ENCODE measurements at places on chromosomes 6 and 20.

DNA sequence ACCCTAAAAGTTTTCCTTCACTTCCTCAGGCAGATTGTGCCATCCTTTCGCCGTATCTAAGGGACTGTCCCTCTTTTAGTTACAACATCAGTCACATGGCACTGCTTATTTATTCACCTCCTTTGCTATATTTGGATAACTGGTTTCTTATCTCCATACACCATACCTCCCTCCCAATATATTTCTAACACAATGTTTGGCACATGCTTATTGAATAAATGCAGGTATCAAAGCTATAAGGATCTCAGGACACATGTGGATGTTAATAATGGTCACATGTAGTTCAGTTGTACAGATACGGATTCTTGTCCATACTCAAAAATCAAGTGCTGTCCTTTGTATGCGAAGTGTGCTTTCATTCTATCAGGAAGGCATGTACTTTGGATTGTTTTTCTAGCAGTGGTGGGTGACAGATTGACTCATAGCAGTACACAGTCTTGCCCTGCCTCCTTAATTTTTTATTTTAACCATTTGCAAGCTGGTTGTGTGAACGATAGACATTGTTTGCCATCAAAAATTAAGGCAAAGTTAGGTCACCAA lies 407.1 kb upstream of the RUNX2 start:
- no peak for DNase-seq

GRCh38 chr6:89597372-89597771 lies 41.2 kb downstream of the LYRM2 start:
- DNase-seq = no peak

GRCh38 chr6:122385857-122386612 lies 13.4 kb upstream of the HSF2 start:
- DNase-seq = no peak

DNA sequence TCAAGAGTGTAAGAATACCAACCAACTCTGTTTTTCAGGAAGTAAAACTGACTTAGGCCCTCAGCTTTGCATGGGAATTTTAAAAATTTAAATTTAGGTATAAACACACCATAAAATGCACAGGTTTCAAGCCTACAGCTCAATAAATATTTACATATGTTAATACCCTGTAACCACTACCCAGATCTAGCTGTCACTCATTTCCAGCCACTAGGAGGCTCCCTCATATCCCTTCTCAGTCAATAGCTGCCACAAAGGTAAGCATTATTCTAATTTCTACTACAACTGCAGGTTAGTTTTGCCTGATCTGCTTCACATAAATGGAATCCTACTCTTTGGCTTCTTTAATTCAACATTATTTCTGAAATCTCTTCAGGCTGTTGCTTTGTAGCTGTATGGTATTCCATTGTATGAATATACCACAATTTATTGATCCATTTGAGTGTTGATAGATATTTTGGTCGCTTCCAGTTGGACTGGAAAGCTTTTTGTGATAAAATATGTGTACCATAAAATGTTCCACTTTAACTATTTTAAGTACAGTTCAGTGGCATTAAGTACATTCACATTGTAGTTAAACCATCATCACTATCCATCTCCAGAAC lies 32.5 kb upstream of the MEI4 start:
- peak; percentile 11 for DNase-seq

- no peak for DNase-seq
Observed at GRCh38 chr6:144908004-144908403, 622.9 kb downstream of the UTRN start.

DNA sequence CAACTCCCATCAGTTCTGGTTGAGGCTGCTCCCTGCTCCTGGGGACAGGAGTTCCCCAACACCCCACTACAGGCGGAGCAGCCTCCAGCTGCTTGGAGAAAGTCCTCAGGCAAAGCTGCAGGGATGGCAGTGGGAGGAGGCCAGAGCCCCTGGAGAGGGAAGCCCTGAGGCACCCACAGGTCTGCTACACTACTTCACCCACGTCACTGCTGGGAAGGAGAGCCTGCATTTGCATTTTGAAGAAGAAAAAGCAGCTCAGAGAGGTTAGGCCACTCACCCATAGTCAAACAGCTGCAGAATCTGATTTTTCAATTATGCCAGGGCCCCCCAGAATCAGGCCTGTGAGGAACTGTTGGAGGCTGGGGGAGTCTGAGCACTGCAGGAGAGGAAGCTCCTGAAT lies 17.2 kb downstream of the BFSP1 start:
- no peak for DNase-seq

- no peak for DNase-seq
Observed at GRCh38 chr6:124056407-124057334, 253.0 kb downstream of the NKAIN2 start.

DNA sequence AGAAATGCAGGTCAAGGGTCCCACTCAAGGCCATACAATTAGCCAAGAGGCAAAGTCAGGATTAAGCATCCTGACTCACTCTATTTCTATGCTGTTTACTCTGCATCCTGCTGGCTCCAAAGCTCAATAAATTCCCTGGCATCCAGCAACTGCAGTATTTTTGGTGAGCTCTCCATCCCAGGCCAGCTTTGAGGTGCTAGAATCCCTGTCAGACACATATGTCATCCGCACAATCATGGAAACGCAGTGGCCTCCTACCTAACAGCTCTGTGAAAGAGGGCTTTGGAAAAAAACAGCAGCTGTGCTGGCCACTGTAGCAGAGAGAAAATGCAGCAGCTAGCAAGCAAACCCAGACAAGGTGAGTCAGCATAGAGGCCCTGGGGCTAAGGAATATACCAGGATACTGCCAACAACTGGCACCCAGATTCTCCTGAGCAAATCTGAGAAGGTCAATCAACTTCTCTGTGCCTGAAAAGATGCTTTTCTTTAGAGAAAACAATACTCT lies 58.4 kb downstream of the ANKEF1 start:
- DNase-seq = peak; percentile 23

DNA sequence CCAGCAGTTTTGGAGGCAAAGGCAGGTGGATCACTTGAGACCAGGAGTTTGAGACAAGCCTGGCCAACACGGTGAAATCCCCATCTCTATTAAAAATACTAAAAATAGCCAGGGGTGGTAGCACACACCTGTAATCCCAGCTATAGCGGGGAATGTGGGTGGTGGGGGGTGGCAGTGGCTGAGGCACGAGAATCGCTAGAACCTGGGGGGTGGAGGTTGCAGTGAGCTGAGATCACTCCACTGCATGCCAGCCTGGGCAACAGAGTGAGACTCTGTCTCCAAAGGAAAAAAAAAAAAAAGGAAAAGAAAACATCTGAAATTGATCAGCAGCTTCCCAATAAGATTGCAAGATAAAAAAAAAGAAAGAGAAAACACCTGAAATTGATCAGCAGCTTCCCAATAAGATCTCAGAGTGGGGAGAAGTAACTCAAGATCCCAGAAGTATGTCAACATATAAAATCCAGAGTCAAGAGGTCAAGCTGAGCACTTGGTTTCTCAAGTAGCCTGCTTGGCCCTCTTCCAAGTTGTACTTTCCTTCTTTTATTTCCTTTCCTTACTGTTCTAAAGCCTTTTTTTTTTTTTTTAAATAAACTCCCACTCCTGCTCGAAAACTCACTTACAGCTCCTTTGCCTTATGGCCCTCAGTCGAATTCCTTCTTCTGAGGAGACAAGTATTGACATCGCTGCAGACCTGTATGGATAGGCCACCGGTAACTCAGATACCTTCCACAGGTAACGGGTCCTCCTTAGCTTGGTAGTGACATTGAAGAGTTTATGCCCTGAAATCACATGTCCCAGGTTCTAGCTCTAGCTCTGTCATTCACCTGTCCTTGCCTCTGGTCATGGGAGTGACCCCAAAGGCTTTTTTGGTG lies 368.5 kb upstream of the SYNCRIP start:
- DNase-seq = no peak

- DNase-seq = no peak
Observed at GRCh38 chr6:166752097-166752496, 125.0 kb upstream of the RPS6KA2 start.

DNA sequence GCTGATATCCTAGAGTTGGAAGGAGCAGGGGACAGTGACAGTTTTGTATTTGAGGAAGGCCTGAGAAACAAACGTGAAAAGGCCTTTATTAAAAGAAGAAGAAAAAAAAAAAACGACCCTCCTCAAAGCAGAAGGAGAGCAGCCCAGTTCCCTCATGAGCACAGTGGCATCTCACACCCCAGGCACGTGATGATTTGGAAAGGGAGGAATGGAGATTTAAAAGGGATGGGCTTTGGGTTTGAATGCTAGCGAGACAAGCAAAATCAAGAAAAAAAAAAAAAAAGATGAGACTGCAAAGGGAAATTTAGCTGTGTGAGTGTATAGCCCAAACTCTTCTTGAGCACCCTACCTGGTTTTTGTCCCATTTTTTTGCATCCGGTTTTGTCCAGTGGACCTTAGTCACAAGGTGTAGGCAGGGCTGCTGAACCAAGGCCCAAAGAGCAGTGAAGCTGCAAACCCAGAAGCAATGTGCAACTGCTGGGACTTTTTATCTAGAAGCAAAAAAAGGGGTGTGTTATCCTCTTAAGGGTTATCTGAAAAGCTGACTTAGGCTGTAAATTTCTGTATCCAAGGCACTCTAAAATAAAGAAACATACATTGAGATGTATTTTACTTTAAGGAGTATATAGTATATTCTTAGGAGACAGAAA lies 54.5 kb upstream of the RREB1 start:
- no peak for DNase-seq

- DNase-seq = no peak
Observed at GRCh38 chr6:35258858-35259193, 709 bp upstream of the ZNF76 start.

DNA sequence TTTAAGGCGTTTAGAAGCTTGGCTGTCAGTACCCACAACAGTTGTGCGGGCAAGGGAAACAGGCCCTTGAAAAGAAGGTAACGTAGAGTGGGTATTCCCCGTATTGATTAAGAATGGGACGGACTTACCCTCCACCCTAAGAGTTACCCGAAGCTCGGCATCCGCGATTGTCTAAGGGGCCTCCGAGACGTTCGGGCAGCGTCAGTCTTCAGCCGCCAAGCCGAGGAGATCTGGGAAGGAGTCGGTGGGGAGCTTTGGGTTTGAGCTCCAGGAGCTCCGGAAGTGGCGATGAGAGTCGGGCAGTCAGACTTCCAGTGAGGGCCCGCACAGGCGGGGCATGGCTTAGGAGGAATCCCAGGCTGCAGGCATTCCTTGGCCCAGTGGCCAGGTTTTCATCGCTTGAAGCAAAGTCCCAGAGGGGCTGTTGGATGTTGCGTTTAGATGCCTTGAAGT lies 748.2 kb upstream of the ADGRB3 start:
- DNase-seq = no peak

GRCh38 chr20:19864130-19864529 lies 106.1 kb downstream of the RIN2 start:
- DNase-seq = no peak

- no peak for DNase-seq
Observed at GRCh38 chr20:11797156-11797555, 120.5 kb upstream of the BTBD3 start.

DNA sequence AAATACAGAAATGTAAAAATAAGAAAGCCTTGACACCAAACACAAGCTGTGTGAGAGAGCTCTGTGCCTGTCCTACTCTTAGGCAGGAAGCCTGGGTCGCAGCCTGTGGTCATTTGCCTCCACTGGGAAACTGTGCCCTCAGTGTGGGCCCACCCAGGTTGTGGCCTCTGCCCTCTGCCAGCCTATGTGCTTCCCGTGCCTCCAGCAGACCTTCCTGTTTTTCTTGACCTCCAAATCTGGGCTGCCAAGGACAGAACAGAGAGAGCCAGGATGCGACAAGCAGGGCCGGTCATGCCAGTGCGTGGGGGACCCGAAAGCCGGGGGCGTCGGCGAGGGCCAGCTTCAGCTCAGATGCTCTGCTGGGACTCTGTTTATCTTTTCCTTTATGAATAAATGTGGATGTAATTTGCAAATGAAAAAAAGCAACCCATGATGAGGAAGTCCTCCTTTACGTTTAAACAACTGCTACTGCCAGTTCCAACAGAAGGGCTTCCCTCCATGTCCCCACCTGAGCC lies 189.2 kb upstream of the EXOC2 start:
- DNase-seq = no peak

DNA sequence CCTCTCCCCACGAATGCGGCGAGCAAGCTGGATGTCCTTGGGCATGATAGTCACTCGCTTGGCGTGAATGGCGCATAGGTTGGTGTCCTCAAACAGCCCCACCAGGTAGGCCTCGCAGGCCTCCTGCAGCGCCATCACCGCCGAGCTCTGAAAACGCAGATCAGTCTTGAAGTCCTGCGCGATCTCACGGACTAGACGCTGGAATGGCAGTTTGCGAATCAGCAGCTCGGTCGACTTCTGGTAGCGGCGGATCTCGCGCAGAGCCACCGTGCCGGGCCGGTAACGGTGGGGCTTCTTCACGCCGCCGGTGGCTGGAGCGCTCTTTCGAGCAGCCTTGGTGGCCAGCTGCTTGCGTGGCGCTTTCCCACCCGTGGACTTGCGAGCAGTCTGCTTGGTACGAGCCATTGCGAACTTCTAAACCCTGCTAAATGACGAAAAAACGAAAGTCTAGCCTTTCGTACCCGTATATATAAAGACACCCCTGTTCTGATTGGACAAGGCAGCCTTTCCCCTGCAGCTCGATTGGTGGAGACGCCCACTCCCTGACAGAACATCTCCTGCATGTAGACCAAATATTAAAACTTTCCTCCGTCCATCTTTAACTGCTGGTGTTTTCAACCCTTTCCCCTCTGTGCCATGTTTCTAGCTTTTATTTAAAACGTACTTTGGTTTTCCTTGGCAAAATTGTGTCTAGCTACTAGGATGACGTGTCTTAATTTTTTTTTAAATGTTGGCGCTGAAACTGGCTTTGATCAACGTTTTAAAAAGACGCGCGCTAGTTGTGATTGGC lies 109.8 kb downstream of the HFE start:
- peak; percentile 89 for DNase-seq

GRCh38 chr6:17289630-17290061 lies 8.5 kb downstream of the RBM24 start:
- no peak for DNase-seq

- DNase-seq = peak; percentile 67
Observed at GRCh38 chr6:81766482-81767069, 14.1 kb upstream of the TENT5A start.

DNA sequence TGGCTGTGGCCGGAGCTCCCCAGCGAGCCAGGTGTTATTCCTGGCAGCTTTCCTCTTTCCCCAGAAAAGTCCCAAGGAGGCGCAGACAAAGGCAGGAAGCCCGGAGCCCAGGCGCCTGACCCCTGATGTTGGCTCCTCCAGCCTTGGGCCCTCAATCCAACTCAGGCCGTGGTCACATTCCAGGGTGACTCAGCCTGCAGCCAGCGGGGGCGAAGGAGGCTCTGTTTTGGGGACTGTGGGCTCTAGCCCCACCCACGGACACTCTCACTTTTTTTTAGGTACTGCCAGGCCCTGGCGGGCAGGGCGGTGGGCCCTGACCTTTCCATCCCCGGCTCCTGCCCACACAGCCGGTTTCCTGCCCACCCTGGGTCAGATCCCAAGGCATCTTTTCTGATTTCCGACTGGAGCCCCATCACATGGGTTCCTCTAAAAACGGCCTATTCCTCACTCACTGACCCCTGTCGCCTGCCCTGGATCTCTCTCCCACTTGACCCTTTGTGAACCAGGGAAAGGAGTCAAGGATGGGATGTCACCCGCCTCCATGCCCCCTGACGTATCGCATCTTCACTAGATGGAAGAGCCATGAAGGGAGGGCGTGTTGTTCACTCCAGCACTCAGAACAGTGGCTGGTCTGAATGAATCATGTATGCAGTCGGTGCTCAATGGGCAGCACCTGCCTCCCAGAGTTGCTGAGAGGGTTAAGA lies 5.5 kb downstream of the PTGIS start:
- peak; percentile 82 for DNase-seq
